EL (cell line): ENCODE measurements at places on chromosomes 7 and 10.

DNA sequence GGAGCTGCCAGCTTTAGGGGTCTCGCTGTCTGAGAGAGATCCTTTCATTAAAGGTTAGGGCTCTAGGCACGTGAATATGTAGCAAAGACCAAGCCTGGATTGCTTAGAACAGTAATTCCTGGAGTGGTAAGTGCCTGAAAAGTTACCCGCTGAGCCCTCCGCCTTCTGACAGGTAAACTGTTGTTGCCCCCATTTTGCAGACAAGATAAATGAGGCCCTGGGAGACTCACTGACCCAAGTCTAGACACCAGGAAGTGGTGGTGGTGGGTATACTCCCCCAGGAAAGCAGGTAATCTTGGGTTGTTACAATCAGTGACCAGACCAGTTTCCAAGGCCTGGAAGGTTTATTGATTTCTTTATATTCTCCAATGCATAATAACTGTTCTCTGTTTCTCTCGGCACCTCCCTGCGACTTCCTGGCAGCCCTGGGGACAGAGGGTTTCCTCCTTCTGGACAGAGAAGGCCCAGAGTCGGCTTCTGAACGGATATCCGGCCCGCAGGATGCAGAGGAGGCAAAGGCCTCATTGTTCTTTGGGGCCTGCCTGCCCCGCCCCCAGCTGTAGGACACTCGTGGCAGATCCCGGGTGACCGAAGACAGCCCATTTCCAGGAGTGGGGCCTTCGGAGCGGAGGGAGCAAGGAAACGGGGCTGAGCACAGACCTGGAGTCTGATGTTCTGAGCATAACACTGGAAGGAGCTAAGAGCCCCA, 1.3 kb upstream of the GRK5 start:
- DNase-seq, result peak; percentile 50

- DNase-seq, result peak; percentile 6
These were observed 135.1 kb downstream of the NPY start for GRCh38 chr7:24419077-24419476.

- DNase-seq, result no peak
These were observed 149.4 kb upstream of the PFKP start for GRCh38 chr10:2917926-2918325.

- DNase-seq, result peak; percentile 67
These were observed at the start of gene ADAM12 for GRCh38 chr10:126387931-126388911. Gene ADAM12, minus strand, starts transcription at chr10:126388477. Its CDS starts 332 bp downstream, at chr10:126388145.

- DNase-seq, result no peak
These were observed 17.0 kb upstream of the TRIM8 start for GRCh38 chr10:102627291-102627735.

DNA sequence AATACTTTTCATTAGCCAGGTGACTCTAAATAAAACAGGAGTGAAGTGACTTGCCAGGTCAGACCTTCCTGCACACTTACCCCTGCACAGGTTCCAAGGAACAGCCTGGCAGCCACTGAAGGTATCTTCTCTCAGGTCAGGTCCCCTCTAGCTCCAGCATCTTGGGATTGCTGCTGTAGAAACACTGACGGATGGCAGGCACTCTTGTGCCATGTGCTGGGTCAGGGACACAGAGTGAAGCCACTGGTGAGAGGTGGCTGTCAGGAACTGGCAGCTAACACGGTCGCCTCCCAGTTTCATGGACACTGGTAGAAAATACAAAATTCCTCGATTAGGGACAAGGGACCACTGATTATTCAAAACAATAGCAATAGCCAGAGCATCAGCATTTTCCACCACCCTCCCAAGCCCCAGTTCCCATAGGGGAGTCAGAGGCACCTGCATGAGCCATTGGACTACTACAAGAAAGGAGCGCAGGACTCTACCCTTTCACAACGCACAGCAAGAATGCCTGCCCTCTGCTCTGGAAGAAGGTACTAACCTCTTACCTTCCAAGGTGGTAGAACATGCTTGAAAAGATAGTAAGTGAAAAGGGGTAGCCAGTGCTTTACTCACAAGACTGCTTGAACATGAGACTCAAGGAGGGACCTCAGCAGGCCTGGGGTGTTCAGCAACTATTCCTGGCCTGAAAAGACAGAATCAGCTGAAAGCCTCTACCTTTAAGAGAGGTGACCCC, 5.1 kb upstream of the MYO1G start:
- DNase-seq, result no peak

GRCh38 chr7:26279405-26279804, 12.3 kb upstream of the SNX10 start:
- no peak for DNase-seq

DNA sequence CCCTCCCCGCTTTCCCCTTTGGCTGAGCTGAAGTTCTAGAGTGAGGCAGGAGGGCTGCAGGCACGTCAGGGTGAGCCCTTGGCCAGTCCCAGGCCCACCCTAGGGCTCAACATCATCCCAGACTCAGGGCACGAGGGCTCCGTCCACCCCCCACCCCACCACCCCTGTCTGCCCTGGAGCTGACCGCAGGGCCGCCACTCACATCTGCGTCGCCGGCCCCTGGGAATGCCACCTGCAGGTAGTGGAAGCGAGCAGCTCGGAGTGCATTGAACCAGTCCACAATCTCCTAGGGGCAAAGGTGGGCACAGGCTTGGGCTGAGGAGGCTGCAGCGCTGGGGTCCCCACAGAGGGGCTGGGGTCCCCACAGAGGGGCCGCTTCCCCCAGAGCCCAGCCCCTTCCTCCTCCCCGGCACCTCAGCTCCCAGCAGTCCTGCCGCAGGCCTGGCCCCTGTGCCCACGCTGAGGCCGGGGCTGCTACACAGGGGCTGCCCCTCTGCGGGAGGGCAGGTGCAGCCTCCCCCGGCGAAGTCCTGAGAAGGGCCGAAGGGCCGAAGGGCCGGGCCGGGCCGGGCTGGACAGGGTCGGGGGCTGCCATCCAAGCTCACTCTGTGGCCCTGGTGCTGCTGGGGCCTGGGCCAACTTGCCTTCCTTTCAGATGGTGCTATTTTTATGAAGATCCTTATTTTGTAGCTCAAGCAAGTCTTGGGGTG, 24.1 kb downstream of the GET4 start:
- DNase-seq, result no peak

DNA sequence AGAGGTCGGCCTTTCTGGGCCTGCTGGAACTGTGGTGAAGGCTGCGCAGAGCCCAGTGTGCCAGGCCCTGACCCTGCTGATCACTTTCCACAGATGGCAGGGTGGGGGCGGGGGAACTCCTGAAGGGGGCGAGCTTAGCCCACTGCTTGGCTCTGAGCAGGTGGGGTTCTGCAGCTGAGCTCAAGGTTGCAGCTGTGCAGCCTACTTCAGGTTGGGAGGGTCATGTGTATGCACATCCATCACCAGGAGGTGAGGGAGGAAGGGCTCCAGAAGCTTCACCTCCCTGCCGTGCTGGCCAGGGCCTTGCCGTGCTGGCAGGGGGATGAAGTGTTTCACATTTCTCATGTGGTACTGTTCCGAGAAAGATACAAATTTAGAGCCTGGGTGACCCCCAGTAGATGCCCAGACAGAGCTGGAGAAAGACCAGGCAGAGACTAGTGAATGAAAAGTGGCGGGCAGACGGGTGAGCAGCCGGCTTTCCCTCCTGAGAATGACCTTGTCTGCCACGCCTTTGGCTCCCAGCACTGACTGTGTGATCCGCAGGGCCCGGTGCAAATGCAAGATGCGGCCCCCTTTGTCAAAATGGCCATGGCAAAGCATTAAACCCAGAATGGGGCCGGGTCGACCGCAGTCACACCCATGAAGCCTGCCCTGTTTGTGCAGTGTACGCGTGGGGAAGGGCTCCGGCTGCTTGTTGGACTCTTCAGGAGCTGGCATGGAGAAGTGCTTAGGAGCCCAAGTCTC, 25.2 kb downstream of the FAM241B start:
- DNase-seq, result no peak

DNA sequence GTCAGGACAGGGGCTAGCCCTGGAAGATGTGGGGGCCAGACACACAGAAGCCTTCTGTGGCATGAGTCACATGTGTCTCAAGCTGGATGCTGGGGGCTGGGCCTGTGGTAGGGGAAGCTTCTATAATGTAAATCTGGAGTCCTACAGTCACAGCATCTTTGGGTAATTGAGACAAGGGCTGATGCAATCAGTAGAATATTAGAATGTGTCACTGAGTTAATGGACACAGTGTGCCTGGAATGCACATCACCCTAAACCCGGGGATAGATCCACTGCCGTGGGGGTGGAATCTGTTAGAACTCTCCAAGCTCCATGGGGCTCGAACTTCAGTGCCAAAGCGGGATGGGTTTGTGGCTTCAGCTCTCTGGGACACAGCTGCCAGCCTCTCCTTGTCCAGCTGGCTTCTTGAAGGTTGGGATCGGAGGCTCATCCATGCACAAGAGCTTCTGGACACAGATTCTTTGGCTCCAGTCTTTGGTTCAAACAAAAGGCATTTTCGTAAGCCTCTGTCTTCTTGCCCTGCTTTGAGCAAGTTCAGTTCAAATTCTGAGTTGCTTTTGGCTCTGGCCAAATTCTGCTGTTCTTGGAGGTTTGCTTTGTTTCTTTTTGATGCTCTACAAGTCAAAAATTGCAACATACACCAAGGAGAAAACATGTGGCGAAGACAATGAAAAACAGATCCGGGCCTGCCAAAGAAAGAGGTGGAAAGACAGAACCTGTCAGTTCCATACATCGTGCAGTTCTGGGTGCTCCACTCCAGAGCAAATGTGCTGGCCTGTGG, 194.8 kb upstream of the ZNF32 start:
- DNase-seq, result peak; percentile 93

DNA sequence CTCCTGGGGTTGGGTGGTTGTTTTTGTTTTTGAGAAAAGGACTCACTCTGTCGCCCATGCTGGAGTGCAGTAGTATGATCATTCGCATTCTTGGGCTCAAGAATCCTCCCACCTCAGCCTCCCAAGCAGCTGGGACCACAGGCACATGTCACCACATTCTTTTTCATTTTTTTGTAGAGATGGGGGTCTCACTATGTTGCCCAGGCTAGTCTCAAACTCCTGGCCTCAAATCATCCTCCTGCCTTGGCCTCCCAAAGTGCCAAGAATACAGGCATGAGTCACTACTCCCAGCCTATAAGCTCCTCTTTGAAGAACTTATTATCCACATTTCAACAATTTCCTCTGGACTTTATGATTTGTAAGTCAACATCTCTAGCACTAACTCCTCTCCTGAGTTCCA, 102.7 kb downstream of the KMT2C start:
- DNase-seq, result no peak

- DNase-seq, result peak; percentile 46
These were observed 7.5 kb upstream of the SH2D4B start for GRCh38 chr10:80530251-80530650.

DNA sequence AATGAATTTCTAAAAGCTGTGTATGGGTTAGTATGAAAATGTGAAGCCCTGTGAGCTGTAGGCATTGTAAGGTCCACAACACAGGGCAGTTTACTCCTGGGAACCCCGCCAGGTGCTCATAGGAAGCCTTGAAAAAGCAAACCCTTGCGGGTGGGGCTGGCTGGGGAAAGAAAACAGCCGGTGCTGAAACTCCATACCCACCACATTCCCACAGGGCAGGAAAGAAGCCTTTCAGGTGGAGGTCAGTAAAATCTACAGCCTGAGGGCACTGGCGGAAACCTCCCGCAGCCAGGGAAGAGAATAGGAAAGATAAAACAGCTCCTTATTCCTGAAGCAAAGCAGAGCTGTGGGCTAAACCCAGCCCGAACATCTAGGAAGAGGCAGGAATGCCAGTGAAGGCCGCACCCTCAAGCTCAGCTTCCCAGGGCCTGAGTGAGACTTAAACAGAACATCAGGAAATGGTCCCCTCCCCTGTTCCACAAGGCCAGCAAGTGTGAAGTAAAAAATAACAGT, 34.7 kb downstream of the PODXL start:
- DNase-seq, result no peak

- no peak for DNase-seq
These were observed 287.8 kb downstream of the ZEB1 start for GRCh38 chr10:31606841-31607240.

DNA sequence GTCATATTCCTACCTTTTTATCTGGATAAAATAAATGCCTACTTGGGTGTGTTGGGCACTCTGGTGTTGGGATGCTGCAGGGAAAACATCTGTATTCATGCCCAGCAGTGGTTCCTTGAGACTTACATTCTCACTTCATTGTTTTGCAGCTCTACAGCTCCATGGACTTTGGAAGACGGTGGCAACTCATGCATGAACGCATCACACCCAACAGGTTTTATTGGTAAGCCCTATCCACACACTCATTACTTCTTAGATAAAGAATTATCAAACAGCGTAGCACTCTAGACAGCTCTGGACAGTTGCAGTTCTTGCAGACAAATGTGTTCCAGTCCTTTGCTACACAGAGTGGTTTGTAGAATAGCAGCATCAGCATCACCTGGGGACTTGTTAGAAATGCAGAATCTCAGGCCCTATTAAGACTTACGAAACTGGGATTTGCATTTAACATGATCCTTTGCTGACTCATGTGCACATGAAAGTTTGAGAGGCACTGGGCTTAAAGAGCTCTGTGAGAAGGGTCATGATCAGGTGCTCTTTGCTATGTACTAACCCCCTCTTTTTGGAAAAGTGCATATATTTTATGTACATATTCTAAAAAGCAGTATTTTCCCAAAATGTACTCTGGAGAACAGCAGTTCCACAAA, 401.9 kb downstream of the SORCS3 start:
- no peak for DNase-seq

DNA sequence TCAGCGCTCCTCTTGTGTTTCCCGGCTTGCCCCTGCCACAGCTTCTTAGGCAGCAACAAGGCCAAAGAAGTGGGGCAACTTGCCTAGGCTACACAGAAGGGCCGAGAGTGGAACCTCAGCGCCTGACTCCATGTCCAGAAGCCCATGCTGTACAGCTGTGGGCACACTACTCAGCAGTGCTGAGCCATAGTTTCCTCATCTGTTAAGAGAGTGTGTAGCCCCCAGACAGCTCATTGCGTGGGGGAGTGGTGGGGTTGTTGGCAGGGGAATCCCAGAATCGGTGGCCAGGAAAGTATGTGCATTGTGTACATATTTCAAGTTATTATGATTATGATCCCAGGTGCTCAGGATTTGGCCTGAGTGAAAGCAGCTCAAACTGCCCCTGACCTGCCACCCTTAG, 96.2 kb downstream of the CDH23 start:
- DNase-seq, result no peak

DNA sequence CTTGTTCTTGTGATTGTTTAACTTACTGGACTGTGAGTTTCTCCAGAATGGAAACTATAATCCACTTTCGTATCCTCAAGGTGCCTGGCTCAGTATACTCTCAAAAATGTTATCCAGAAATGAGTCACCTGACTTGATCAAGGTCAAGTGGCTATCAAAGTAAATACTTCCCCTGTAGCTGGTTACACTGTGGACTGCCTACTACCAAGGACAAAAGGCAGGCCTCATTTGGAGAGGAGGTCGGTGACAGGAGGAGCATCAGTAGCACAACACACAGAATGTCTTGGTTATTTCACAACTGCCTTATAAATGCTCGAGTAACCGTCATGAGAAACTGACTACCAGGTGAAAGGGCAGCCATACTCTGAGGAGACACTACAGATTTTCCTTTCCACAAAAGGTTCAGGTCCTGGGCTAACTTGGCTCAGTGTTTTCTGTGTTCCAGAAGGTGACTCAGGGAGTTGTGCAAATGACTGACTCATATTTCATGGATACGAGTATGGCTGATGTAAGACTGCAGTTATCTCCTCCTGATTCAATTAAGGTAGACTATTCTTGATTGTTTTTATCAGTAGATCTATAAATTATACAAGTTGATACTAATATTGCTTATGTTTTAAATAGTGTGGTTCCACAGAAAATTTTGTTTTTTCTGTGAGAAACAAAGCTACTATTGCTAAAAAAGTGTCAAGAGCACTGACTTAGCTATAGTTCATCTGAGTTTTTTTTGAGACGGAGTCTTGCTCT, 4.2 kb upstream of the CCNY start:
- DNase-seq, result peak; percentile 89

- no peak for DNase-seq
These were observed 159.8 kb upstream of the ITGB1 start for GRCh38 chr10:33117816-33118215.

GRCh38 chr7:28579571-28579970, 167.3 kb downstream of the CREB5 start:
- peak; percentile 44 for DNase-seq
